ENCODE measurements at places on chromosomes 2 and 18.

DNA sequence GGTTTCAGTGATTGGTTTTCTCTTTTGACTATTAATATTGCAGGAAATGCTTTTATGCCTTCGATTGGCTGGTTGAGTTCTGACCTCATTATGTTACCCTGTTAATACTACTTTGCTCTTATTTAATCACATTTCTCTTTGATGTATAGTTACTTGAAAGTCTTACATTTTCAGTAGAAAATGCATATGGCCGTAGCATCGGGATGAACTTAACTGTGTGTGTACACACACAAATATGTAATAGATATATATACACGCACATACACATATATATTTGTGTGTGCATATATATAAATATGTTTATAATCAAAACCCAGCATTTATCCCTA lies 1.6 kb downstream of the EPC2 start:
- no peak for DNase-seq

- no peak for DNase-seq
Measured at GRCh38 chr2:46800218-46800617, 115.4 kb downstream of the MCFD2 start.

- DNase-seq = no peak
Measured at GRCh38 chr2:226325526-226325925, 474.1 kb downstream of the IRS1 start.

DNA sequence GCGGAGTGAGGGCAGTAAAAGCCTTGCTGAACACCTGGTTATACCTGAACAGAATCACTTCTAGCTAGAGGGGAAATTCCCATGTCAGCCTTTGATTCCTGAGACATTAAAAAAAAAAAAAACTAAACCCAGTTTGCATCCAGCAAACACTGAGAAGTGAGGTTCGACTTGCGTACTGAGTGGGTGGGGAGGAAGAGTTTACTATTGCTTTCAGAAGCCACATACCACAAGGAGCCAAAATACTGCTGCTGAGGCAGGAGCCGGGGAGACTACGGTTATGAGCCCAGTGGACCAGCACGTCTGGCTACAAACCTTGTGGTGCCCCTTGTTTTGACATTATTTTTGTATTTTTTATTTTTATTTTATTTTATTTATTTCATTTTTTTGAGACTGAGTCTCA lies 2.7 kb downstream of the COLEC11 start:
- DNase-seq = no peak

DNA sequence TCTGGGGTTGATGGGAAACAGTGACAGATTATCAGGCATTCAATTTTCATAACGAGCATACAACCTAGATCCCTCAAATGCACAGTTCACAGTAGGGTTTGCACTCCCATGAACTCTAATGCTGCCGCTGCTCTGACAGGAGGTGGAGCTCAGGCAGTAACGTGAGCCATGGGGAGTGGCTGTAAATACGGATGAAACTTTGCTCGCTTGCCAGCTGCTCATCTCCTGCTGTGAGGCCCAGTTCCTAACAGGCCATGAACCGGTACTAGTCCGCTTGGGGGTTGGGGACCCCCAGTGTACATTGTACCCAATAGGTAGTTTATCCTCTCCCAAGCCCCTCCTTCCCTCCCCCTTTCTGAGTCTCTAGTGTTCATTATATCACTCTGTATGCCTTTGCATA lies 94.6 kb downstream of the PTH2R start:
- DNase-seq = no peak

DNA sequence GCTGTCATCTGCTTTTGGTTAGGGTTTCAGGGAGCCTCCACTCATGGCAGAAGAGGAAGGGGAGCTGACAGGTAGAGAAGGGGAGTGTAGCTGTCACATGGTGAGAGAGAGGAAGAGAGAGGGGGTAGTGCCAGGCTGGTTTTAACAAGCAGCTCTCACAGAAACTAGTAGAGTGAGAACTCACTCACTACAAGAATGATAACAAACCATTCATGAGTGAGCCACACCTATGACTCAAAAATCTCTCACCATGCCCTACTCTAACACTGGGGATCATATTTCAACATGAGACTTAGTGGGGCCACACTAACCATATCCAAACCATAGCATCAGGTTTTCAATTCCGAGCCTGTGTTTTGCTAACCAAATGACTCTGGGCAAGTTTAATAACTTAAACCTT lies 274.9 kb upstream of the VWC2L start:
- no peak for DNase-seq

DNA sequence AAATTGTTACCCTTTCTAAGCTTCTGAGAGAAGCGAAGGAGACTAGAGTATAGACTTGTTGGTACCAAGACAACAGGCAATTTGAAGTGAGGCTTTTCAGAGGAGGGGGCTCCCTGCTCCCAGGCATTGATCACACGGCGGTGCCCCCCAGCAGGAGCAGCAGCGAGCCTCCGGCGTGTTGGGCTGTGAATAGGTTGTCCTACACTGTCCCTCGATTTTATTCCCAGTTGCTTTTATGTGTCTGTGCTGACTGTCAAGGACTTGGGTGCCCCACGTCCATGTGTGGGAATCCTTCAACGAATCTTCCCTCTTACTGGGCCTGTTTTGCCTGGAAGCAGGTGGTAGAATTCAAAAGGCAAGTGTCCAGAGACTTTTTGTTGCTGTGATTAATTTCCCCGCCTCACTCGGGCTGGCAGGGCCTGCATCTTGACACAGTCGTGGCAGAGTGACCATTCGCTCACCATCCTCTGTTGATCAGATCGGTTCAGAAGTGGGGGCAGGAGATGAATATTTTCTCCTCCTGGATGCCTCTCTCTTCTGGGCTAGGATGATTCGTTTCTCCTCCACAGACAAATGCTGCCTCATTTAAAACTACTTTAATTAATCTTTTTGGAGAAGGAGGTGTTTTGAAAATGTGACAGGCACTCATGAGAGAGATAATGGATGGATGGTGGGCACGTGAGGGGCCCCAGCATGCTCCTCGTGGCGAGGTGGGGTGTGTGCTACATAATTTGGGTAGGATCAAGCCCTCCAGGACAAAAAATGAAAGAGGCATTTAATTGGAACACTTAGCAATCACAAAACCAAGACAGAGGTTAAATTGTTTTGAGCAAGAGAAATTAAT lies 77.6 kb downstream of the SMIM21 start:
- no peak for DNase-seq

- no peak for DNase-seq
Measured at GRCh38 chr2:26196683-26197418, 24.0 kb downstream of the GAREM2 start.

DNA sequence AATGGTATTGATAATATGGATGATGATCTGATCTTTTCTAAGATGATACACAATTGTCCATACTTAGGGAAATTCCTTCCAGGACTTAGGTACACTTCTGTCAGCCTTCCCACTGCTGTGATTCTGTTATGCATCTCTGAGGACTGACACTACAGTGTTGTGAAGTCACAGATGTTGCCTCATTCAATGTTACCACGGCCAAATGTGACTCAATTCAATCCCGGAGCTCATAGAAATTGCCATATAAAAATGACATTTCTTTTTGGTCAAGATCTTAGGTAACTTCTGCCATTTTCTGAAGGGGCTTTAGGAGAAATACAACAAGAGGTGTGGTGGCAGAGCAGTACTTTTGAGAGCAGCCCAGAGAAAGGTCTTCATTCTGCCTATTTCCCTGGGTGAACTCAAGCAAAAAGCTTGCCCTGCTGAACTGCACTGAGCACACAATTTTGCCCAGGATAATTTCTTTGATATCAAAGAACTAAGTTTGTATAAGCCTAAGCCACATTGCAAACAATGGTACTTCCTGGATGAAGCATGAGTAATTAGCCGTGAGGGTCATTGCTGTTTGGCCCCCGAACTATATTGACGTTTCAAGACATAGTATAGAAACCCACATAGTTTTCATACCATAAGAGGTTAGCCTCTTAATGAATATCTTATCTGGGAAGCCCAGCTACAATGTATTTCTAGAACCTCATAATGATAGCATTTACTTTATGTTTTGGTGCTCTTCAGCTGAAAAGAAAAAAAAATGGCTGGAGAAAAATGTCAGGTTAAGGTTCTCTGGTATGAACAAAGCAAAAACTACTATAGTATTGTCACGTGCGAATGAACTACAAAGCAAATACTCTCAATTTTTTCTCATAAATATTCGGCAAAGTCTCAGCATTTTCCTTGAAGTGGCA lies 437.4 kb downstream of the MEIS1 start:
- DNase-seq = peak; percentile 41

DNA sequence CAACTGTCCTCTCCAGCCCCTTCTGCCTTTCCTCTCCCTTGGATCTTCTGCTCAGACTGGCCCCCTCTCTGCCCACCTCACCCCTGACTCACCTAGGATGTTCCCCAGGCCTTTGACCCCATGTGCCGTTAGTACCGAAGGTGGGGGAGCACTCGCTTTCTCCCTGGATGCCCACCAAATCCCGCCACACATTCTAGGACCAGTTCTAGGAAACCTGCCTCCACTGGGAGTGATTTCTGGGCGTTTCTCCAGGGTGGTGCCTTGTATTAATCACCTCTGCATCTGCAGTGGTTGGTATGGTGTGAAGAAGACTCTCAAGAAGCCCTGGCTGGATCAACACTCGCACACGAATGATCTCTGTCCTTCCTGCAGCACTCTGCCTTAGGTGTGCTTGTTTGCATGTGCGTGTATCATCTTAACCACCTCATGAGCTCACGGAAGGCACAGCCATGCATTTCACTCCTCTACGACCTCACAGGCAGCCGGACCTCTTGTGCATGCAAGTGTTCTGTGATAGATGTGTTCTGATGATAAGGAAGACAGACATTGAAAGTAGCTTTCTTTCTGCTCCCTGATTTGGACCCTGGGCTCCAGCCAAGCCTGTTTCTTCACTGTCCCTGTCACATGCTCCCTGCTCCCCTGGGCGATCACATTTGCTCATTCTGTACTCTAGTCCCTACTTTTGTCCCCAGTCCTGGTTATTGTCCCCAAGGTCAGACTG lies 69.4 kb downstream of the LIPG start:
- DNase-seq = no peak

- no peak for DNase-seq
Measured at GRCh38 chr2:134231965-134232340, 21.9 kb upstream of the MGAT5 start.

DNA sequence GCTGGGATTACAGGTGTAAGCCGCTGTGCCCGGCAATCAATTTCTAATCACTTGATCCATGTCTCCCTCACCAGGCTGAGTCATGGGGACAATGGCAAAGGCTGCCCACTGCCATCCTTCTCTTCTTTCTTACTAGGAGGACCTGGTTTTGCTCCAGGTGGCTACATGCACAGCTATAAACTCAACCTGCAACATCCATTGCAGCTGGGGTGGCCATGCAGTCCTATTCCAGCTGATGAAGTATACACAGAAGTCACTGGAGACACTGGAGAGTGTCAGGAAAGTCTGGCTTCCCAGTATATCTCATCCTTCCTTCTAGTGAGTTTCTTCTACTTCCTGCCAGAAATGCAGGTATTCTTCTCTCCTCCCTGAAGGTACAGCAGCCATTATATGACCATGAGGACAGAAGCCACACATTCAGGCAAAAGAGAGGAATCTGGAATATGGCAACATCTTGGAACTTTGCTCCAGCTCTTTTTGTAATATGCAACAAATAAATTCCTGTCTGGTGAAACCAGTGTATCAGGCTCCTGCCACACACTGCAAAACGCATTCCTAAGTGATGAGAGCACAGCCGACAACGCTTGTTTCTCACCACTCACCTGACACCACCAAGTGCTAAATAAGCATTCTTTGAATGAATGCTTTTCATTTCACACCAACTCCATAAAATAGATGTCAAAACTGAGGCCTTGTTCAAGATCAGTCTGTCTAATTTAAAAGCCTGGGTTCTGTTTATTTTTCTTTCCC lies 32.3 kb downstream of the SCTR start:
- peak; percentile 18 for DNase-seq

GRCh38 chr2:16625201-16625729 lies 40.4 kb downstream of the CYRIA start:
- DNase-seq = no peak

- DNase-seq = no peak
Measured at GRCh38 chr18:62460851-62461300, 61.9 kb upstream of the ZCCHC2 start.

DNA sequence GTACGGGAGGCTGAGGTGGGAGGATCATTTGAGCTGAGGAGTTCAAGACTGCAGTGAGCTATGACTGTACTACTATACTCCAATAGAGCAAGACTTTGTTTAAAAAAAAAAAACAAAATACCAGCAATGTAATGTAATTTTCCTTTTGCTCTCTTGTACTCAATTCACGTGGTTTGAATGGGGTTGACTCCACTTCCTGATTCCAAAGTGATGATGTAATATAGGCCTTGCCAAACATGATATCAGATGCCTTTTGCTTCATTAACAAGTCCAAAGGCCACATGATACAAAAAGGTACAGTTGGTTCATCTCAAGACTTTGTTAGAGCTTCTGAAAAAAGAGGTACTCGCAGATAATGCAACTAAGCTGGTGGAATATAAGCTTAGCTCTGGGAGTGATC lies 321.8 kb downstream of the ZEB2 start:
- no peak for DNase-seq

DNA sequence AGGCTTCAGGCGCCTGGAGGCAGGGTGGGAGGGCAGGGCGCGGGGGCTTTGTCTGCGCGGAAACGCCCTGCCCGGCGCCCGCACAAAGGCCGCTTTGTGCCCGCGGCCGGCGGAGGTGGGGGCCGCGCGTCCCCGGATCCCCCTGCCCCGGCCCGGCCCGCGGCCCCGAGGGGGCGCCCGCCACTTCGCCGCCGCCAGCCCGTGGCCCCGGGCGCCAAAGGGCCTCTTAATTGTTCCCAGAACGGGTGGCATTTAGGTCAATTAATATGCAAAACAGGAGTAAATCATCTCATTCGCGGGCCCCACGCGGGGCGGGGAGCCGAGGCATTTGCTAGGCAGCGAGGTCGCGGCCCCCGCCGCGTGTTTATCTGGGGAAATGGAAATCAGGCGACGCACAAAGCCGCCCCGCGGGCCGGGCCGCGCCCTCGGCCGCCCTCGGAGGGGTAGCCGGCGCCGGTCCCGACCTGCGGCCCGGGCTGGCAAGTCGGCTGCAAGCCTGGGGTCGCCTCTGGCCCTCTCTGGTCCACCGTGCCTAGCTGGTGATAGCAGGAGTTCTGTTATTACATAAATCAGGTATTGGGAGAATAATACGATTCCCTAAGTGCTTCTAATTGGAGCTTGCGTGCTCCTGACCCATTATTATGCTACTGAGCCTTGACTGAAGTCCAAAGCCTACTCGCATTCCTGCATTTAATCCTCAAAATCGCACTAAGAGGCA lies 148.2 kb upstream of the GLI2 start:
- no peak for DNase-seq

GRCh38 chr2:114005110-114005783 lies 115.4 kb downstream of the ACTR3 start:
- no peak for DNase-seq

DNA sequence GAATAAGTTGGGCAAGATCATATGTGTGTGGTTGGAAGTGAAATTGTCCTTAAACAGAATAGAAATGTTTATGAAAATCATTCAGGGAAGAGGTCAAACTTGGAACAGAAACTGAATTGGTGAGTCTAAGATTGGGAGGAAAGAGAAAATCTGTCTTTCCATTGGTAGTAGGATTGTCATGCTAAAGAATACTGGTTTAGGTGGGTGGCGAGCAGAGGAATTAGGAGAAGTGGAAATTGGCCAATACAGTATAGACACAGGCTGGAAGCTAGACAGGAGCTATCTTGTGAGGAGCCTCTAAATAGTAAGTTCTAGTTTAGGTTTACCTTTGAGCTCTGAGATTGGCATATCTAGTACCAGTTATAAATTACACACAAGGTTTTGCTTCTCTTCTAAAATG lies 80.9 kb upstream of the KYNU start:
- DNase-seq = no peak

GRCh38 chr2:84474176-84474575 lies 15.1 kb upstream of the SUCLG1 start:
- DNase-seq = no peak

- DNase-seq = no peak
Measured at GRCh38 chr2:177756336-177756735, 316.2 kb downstream of the PDE11A start.
